ENCODE measurements at places on chromosomes 16 and 17.
A peak's percentile ranks its signal among the peaks of the same experiment; 100 is the strongest.

DNA sequence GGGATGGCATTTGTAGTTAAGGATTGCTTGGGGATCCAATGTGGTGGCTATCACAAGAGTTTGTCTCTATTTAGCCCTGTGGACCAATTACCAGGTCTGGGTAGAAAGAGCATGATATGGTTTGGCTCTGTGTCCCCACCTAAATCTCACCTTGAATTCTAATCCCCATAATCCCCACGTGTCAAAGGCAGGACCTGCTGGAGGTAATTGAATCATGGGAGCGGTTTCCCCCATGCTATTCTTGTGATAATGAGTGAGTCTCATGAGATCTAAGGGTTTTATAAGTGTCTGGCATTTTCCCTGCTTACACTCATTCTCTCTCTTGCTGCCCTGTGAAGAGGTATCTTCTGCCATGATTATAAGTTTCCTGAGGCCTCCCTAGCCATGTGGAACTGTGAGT is 86.4 kb upstream of the HS3ST4 start:
- DNase-seq: no peak

DNA sequence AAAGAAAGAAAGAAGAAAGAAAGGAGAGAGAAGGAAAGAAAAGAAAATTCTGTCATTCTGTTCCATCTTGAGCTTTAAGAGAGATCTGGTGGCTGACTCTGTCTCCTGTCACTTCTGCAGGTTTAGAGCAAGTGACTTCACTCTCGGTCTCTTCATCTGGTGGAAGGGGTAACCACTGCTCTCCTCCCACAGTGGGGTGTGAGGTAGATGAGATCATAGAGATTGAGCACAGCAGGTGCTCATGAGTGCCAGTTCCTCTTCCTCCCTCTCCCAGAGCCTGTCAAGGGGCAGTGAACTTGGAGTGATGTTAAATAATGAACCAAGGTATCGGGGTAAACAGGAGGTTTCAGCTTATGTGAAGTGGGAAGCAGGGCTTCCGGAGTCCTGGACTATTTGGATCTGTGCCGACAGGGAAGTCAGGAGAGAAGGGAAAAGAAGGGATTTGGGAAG is 47.7 kb downstream of the BEAN1 start:
- DNase-seq: peak; percentile 21

- DNase-seq: no peak
Measured at GRCh38 chr17:81666092-81666341, 388 bp downstream of the OXLD1 start.

DNA sequence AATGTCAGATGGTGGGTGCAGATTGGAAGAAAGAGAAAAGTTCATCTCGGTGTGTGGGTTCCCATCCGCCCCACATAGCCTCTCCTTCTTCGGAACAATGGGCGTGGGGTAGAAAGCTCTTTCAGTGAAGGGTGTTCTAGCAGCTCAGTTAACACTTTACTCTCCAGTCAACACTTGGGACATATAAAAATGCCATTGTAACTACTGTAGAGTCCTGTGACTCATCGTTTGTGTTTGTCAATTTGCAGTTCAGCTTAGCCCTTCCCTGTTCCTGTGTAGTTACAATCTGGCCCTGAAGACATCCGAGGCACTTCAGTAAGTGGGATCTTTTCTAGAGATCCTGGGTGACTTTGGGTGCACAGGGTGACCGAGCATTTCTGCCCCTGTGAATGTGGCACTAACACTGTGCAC is 11.5 kb upstream of the CLEC18C start:
- no peak for DNase-seq

DNA sequence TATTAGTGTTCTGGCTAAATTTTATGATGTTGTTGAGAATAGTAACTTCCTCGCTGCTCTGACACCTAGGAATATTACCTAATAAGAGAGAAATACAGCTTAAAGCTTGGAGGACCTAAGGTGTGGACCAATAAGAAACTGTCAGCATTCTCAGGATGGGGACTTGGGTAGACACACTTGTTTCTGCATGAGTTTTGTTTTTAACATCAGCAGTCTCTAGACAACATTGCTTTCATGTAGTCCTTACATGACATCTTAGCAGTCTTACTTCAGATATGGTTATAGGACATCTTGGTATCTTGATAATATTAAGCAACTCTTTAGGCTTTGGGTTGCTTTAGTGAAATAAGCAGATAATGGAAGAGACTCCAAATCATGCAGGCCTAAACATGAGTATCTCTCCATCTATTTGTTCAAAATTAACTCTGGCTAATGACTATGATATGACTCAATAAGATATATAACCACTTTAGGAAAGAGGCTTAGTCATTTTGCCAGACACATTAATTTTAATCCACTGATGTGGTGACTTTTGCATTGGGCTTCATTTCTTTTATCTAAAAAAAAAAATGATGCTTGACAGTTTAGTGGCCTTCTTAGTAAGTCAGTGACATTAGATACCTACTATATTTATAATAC is 84.5 kb downstream of the WNT3 start:
- no peak for DNase-seq

GRCh38 chr17:66951605-66951953 is 12.9 kb upstream of the CACNG4 start:
- DNase-seq: no peak

GRCh38 chr16:67177743-67178699 is 5.7 kb downstream of the MATCAP1 start:
- DNase-seq: peak; percentile 50

- DNase-seq: no peak
Measured at GRCh38 chr16:4053301-4053845, 62.9 kb downstream of the ADCY9 start.

- no peak for DNase-seq
Measured at GRCh38 chr16:1436731-1437355, 6.0 kb downstream of the PERCC1 start.

GRCh38 chr17:32960815-32961214 is 30.8 kb upstream of the SPACA3 start:
- no peak for DNase-seq

GRCh38 chr16:85451641-85452363 is 161.3 kb upstream of the GSE1 start:
- DNase-seq: no peak

- no peak for DNase-seq
Measured at GRCh38 chr16:10831894-10832886, 13.6 kb upstream of the TVP23A start.

GRCh38 chr16:15598648-15599190 is 44.2 kb downstream of the MARF1 start:
- DNase-seq: no peak

DNA sequence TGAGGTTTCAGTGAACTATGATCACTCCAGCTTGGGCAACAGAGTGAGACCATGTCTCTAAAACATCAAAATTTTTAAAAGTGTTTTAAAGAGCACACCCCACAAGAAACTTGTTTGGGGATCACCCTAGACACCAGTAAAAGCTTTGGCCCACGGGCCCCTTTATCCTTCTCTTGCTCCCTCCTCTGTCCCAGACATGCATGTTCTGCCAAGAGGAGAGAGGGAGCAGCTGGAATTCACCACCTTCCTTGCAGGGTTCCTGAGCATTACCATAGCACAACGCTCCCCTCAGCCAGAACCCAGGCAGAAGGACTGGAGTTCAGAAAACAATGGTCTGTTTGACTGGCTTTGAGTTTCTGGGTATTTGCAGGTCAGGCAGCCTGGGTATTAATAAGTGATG is 214.3 kb upstream of the CDH5 start:
- no peak for DNase-seq

GRCh38 chr17:17837966-17838962 is 1.5 kb upstream of the SREBF1 start:
- DNase-seq: no peak

- no peak for DNase-seq
Measured at GRCh38 chr16:68273459-68273858, 9.1 kb downstream of the SLC7A6 start.

GRCh38 chr17:32903774-32904673 is 23.9 kb upstream of the TMEM98 start:
- no peak for DNase-seq

DNA sequence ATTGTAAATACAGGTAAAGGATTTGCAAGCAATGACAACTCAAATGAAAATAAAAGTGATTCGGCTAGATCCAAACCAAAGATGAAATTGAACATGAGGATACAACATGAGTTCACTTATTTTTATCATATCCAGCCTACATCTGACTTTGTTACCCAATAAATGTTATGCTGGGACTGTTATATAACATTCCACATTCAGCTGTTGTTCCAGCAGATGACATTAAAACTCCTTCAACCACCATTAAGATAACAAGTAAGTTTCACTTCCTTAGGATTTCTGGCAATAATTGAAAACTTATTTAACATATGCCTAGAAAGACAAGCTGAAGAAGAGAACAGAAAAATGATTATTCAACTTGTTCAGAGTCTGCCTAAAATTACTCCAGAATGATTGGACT is 729.4 kb downstream of the CDH11 start:
- no peak for DNase-seq

DNA sequence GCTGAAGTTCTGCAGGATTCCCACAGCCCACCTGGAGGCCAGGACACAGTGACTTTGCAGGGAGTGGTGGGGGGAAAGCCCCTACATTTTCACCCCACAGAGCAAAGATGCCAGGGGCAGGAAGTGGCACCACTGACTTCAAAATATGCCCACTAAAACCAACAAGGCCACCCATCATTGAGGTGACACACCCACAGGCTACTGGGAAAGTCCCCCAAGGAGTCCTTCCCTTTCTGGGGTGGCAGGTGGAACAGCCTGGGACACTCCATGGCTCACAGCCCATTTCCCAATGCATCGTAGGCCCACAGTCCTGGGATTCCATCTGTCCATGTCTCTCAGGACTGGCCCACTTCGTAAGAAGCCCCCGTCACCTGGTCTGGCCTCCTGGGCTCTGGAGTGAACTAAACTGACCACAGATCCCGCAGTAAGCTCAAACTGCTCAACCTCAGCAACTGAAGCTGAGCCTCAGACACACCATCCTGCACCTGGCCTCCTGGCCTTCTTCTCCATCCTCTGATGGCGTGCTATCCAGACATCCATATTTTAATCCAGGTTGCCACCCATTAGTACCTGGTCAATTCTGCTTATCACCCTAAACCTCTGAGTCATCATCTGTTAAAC is 7.5 kb upstream of the CCL1 start:
- no peak for DNase-seq

Data from activated T-helper 1 cell treated with Interleukin-2 at 50 U/mL for 16 hours (primary cell).